RPMI7951 (cell line): ENCODE measurements at places on chromosomes 2 and 18. TPM values are rescaled to one million over a fixed set of nuclear protein-coding genes. Genes with fewer than 3 reads are reported as not detected.

Gene GALR1
- total RNA-seq = not detected in 2 replicates

- DNase-seq = no peak
Measured at GRCh38 chr2:39506215-39506614, 69.1 kb upstream of the MAP4K3 start.

DNA sequence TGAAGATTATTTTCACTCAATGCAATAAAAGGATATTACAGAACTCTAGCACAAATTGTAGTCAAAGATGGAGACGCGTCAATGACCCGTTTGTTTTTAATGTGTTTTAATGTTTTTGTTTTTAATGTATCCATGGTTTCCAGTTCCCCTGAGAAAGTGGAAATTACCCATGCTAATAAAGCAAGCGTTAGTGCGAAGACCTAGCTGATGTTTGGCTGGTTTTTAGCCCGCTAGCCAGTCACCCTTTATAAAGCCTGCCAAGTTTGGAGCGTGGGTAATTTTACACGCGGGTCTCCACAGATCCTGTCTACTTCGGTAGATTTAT, 430 bp upstream of the CHMP1B start:
- DNase-seq = peak; percentile 65

- no peak for DNase-seq
Measured at GRCh38 chr2:118473241-118473640, 374.2 kb downstream of the EN1 start.

GRCh38 chr2:17506736-17507616, 11.3 kb downstream of the RAD51AP2 start:
- DNase-seq = peak; percentile 1
